ENCODE measurements at places on chromosomes 2 and 18.
A peak's percentile ranks its signal among the peaks of the same experiment; 100 is the strongest.

- no peak for DNase-seq
Measured at GRCh38 chr2:46872902-46873603, 42.6 kb downstream of the MCFD2 start.

- peak; percentile 17 for DNase-seq
Measured at GRCh38 chr2:203164311-203164935, 74.4 kb upstream of the CYP20A1 start.

GRCh38 chr2:7658486-7658885 lies 741.3 kb downstream of the RNF144A start:
- no peak for DNase-seq

- DNase-seq: no peak
Measured at GRCh38 chr2:16034151-16034974, 94.0 kb downstream of the MYCN start.

DNA sequence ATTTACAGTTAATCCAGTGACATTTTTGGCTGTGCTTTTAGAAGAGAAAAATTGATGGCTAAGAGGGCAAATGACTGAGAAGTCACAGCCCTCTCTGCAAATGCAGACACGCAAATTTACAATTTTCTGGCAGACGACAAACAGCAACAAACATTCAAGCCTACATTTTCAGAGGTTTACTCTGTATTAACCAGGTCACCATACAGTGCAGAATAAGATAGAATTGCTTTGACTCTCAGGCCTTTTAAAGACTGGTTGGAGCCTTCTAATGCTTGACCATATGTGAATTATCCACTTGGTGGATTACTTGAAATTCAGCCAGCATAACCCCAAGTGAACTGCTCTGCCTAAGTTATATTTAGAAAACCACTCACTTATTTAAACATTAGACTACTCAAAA lies 280.9 kb upstream of the STON1 start:
- peak; percentile 56 for DNase-seq

GRCh38 chr18:48914581-48915251 lies 36.0 kb downstream of the SMAD7 start:
- no peak for DNase-seq

GRCh38 chr2:96324721-96325040 lies 436 bp upstream of the ITPRIPL1 start:
- DNase-seq: no peak

DNA sequence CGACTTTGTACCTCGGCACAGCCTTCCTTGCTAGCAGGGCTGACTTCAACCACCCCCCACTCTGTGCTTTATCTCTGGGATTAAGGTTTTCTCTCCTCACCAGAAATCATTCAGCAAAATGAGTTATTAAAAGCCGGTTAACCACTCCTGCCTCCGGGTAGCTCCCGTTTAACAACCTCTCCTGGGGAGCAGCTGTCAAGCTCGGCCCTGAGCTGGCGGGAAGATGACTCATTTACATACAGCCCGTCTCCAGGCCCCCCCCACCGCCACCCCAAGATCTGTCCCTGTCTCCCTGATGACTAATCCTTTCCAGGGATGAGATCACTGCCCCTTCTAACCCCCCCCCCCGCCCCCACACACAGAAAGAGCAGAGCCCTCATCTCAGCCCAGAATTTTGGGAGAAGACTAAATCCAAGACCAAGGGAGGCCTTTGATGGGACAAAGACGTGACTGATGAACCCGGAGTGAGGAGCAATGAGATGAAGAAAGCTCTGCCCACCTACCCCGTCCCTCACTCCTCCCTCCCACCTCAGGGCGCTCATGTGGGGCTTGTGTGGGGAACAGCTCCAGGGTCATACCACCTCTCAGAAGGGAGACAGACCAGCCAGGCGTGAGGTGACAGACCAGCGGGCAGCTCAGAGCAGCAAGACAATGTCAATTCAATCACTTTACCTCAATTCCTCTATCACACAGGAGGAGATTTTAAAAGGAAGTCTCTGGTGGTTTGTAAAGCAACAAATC lies 131.4 kb downstream of the MSH2 start:
- peak; percentile 93 for DNase-seq

DNA sequence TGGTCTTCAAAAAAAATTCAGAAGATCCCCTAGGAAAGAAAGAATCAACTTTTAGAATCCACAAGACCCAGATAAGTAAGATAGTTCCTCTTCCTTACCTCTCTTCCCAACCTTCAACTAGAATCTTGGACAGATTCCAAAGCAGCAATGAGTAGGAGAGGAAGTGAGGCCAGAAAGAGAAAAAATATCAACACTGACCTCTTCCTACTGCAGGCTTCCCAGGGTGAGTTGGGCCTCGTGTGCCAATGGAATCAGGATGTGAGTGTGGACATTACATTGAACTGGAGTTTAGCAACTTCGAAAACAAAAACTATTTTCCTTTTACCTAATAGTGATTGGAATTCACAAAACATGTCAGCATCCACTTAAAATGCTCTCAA lies 102.5 kb upstream of the PIEZO2 start:
- DNase-seq: peak; percentile 73

DNA sequence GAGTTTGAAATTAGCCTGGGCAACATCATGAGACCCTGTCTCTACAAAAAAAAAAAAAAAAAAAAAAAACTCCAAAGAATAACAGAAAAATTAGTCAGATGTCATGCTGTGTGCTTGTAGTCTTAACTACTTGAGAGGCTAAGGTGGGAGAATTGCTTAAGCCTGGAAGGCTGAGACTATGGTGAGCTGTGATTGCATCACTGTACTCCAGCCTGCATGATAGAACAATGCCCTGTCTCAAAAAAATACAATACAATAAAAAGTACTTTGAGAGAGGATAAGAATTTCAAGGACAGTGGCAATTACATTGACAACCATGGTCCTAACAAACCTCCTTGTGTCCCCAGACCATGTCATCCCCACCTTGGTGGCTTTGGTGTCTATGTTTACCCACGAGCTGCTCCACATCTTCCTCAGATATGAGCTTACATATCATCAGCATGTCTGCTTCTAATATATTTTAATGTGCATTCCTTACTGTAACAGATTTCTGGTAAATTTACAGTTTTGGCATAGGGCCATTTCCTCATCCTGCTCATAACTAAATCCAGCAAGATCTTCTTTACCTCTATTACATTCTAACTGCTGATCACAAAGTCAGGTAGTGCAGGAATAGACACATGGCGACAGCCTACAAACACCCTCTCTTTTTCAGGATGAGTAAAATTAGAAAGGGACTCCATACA lies 437.7 kb upstream of the HNRNPA3 start:
- peak; percentile 30 for DNase-seq

DNA sequence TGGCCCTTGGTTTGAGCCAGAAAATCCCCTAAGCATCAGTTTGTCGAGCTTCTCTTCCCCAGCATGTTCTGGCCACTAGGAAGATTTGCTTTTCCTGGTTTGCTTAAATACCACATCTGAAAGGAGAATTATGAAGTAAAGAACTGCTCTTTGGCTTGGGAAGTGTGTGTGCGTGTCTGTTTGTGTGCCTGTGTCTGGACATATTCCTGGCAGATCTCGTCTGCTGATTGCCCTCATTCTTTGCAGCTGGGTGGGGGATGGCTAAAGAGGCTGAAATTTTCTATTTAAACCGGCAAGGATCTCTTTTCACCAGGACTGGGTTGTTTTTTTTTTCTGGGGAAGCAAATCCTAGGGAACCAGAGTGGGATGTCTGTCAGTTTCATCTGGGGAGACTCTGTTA lies 57.3 kb upstream of the MBOAT2 start:
- DNase-seq: no peak

DNA sequence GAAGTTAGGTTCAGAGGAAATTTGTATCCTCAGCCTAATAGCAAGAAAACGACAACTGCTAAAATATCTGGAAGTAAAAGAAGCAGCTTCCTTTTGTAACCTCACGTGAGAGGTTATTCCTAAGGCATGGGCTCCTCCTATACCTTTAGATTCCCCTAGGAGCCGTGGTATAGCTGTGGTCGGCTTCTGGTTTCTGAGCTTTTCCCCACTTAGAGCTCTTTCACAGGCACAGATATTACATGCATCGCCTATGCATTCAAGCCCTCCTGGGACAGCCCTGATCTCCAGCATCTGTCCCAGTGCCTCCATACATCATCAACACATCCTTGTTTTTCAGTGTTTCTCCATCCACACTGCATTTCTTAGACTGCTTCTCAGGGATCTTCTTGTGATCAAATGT lies 289.0 kb downstream of the ALPK2 start:
- DNase-seq: no peak

GRCh38 chr2:217698691-217699090 lies 304.1 kb downstream of the TNS1 start:
- no peak for DNase-seq

GRCh38 chr2:46863882-46864281 lies 51.7 kb downstream of the MCFD2 start:
- DNase-seq: no peak

DNA sequence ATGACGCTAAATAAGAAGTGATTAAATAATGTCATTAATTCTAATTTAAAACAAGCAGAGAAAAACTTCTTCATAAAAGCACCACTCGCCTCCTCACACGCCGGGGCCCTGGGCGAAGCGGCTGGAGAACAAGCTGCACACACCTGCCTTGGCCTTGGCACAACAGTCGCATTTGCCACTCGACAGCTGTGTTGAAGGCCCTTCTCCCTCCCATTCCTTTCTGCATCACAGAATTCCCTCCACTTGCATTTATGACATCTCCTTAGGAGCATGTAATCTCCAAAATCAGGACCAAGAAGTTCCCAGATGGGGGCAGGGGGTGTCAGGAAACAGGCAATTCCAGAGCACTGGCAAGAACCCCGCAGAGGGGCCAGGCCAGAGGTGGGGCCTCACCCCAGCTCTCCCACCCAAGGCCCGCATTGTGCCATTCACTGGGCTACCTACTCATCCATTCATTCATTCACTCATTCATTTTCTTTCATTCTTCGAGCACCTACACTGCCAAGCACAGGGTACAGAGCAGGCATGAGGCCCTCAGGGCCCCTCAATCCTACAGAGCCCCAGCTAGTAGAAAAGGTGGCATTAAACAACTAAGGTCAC lies 6.4 kb downstream of the HDAC4 start:
- no peak for DNase-seq

DNA sequence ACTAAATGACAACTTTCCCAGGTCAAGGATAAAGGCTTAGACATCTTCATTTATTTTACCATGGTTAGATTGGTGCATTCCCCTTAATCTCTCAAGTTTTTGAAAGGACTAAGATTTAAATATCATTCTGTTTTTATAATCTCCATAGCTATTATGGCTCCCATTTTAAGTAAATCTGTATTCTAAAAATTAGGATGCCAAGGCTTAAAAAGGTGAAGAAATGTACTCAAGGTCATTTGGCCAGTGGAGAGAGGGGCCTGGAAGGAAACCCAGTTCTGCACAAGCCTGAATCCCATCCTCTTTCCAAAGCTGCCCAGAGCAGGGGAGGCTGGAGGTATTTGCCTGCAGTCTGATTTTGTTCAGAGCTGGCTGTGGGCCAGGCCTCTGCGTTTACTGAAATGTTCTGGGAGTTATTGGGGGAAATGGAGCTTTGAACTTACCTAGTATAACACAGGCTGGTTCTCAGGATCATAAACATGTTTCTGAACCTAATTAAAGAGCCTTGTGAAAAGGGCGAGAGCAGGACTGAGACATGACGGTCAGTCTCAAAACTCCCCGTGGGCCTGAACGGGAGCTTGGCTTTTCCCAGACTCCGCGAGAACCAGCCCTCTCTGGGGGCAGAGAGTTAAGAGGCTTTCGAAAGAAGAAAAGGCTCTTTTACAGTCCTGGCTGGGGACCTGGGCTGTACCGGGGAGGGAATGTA lies 85.6 kb downstream of the DDX1 start:
- DNase-seq: no peak

DNA sequence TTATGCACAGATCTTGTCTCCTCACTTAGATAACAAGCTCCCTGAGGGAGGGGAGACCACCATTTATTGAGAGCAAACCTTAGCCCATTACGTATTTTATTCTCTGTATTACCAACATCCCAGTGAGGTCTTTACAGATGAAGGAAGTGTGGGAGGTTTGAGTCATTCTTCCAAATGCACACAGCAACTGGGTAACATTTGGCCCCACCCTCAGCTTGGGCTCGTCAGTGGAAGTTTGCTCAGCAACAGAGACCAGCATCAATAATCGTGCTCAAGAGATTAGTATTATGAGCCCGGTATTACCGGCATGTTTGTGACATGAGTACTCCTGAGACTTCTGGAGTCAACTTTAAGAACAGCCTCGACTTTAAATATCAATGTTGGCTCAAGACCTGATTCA lies 168.6 kb downstream of the ETAA1 start:
- DNase-seq: peak; percentile 96

GRCh38 chr2:39139511-39140237 lies 18.8 kb upstream of the SOS1 start:
- DNase-seq: no peak

GRCh38 chr2:95354925-95355324 lies 47.6 kb upstream of the FAHD2A start:
- DNase-seq: no peak

DNA sequence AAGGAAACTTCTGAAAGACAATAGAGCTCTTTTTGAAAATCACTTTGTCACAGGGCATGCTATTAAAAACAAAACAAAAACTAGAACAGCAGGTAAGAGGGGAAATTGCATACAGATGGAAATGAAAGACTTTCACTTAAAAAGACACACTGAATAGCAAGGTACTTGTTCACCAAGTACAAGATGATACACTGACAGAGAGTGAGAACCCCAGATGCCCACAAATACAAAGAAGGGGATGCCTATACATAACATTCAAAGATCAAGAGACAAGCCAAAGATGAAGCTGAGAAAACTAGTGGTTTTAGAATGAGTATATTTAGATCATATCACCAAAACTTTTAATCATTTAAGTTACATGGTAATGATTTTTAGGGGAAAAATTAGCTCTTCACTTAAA lies 60.7 kb downstream of the ASXL2 start:
- no peak for DNase-seq

DNA sequence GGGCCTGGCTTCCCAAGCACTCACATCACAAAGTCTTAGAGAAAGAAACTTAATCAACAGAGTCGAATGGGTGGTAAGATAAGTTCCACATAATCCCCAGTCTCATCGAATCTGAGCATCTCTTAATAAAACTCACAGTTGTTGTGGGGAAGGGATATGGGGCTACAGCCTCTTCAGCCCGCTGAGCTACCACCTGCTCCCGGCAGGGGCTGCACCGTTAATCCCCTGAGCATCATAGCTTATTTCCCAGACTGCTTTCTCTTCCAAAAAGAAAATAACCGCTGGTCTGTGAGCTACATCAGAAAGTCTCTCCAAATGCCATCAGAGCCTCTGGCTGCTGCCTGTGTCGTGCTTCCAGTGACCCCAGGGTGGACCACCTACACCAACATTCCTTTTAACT lies 139.4 kb upstream of the CELF4 start:
- DNase-seq: no peak

- no peak for DNase-seq
Measured at GRCh38 chr18:76373297-76373696, 121.7 kb downstream of the ZNF516 start.

- no peak for DNase-seq
Measured at GRCh38 chr2:232448304-232448690, 7.7 kb upstream of the ALPI start.

GRCh38 chr2:231936491-231936890 lies 10.3 kb upstream of the NPPC start:
- DNase-seq: no peak

GRCh38 chr2:85174943-85175342 lies 41.8 kb downstream of the TCF7L1 start:
- DNase-seq: no peak
